ENCODE measurements at places on chromosomes 2 and 18. TPM values are rescaled to one million over a fixed set of nuclear protein-coding genes. Genes with fewer than 3 reads are reported as not detected.

The TTN gene
- total RNA-seq = 0.53 TPM

The CD8A gene
- 0.34 TPM for total RNA-seq

GRCh38 chr2:161030260-161031063, 129.8 kb upstream of the TANK start:
- no peak for DNase-seq

The ILKAP gene
- 24.7 TPM for total RNA-seq

- no peak for DNase-seq
These were observed 87.0 kb downstream of the ST6GAL2 start for GRCh38 chr2:106798826-106799552.

The FAM124B gene
- 0.15 TPM for total RNA-seq

The ALLC gene
- total RNA-seq = not detected

- DNase-seq = no peak
These were observed 34.2 kb upstream of the SPATS2L start for GRCh38 chr2:200272320-200272719.

GRCh38 chr2:86396291-86396785, 44.8 kb upstream of the KDM3A start:
- peak; percentile 34 for DNase-seq

The DSG1 gene
- total RNA-seq = not detected

GRCh38 chr18:79379931-79380815, 15.6 kb upstream of the NFATC1 start:
- DNase-seq = no peak

The LONRF2 gene
- 0.37 TPM for total RNA-seq

DNA sequence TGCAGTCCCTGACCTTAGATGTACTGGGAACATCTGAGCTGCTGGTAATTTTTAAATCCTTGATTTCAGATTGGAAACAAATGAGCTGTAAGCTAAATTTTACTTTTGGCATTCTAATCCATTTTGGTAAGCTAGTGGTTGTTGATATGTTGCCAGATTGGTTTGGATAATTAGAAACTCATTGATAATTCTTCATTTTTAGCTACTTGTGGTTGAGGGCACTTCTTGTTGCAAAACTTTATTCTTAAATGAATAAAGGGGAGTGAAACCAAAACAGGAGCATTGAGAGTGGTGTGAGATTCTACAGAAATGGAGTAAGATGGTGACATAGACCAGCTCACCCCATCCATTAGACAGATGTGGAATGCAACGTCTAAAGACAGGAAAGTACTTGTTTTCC, 64.5 kb downstream of the ITGB1BP1 start:
- DNase-seq = no peak

DNA sequence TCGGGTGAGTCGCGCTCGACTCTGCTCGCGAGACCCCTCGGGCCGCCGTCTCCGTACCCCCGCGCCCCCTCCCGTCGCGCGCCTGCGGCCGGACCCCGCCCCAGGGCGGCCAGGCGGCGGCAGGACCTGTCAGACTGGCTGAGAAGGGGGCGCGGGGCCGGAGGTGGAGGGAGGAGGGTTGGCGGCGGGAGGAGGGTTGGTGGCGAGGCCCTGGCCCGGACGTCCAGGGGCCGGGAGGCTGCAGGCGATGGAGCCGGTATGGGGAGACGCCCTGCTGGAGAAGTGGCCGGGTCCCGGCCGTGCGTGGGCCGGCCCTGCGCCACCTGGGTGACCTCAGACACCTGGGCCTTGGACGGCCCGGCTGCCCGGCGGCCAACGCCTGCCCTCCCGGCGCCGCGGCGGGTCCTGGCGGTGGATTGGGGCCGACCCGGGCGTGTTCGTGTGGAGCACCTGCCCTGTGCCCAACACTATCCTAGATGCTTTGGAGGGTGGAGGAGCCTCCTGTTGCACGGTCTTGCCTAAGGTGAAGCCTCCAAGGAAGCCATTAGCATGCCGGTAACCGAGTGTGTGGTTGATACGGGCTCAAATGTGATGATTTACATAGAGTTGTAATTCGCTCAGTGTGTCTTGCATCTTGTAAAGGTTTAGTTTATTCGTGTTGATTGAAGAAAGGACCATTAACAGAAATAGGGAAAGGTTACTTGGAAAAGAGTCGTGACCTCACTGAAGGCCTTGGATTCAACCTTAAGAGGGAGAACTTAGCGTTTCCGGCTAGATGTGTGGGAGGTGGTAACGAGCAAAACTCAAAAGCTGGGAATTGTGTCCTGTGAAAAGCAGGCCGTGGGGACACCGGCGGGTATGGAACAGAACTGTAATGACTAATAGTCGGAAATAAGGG, 550 bp downstream of the MYL12B start:
- DNase-seq = no peak

- DNase-seq = no peak
These were observed 221.9 kb upstream of the CELF4 start for GRCh38 chr18:37787452-37787851.

The ODC1 gene
- total RNA-seq = 437 TPM

The IL1RN gene
- total RNA-seq = not detected

DNA sequence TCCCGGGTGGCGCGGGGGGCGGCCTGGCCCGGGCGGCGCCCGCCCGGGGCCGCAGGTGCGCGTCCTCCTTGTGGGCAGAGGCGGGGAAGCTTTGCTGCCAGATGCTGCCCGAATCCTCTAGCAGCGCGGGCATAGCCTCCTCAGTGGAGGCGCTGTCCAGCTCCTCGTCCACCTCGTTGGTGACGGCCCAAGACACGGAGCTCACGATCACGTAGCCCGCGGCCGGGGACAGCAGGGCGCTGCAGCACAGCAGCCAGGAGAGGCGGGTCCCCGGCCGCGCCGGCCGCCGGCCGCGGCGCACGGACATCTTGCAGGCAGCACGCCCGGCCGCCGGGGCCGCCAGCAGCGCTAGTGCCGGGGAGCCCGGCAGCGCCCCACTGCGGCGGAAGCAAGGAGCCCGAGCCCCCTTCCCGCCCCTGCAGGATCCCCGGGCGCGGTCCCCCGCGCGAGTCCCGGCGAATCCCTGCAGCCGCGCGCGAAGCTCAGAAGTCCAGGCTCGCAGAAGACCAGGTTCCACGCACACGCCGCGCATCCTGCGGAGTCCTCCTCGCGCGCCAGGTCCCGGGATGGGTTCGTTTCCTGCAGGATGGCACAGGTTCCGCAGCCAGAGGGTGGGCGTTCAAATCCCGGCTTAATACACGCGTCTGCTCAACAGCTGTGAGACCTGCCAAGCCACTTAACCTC, at the start of gene CREG2:
Gene CREG2 (minus strand): TSS at position 353 of the 684 bp plus-strand sequence. CDS start 46 bp downstream, at position 307.
- peak; percentile 91 for DNase-seq

DNA sequence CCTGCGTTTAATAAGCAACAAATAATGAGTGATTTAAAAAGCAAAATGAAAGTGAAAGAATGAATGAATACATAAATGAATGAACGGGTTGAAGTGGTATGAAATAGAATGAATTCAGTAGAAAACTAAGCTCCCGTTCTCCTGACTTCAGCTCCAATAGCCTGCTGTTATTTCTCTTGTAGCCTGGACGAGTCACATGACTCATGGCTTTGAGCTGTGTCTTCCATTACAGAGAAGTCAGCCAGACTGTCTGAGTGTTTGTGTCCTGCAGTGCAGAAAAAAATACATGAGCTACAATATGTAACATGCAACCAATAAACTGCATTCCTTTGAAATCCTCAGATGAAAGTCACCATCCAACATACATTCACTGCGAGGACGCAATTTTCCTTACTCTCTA, 21.2 kb downstream of the SCG2 start:
- DNase-seq = peak; percentile 12

DNA sequence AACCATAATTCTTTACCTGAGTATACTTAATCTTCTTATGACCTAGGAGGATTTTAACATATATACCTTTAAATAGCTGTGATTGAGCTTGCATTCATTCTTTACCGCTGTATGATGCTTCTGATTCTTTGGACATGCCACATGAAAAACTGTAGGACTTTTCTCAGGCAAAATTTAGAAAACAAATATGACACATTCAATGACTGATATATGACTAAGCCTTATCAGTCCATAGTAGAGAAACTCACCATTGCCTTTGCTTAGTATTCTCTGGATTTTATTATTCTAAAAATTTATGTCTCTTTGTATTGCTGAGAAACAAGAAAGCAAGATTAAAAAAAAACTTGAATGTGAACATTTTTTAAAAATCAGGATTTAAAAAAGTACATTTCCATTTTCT, 3.7 kb downstream of the FAM171B start:
- DNase-seq = no peak

DNA sequence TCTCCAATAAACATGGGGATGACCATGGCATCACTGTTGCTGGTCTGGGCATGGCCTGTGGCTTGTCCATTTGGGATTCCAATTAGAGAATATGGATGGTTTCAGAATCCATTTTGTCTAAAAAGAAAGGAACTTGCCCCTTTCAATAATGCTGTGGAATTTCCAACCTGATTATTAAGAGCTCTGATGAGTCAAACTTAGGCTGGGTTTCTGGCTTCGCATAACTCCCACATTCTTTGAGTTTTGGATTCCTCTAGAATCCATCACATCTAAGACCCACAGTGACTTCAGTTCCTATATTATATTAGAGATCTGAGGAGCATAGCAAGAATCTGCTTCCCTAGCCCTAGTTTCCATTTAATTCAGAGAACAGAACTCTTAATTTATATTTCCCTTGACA, 531.5 kb downstream of the TNS1 start:
- DNase-seq = no peak

The ADD2 gene
- total RNA-seq = 45.3 TPM

GRCh38 chr2:172447811-172448493, 20.6 kb downstream of the ITGA6 start:
- no peak for DNase-seq

The TRABD2A gene
- 1.7 TPM for total RNA-seq

- DNase-seq = no peak
These were observed 387.3 kb downstream of the CLIP4 start for GRCh38 chr2:29502460-29502911.

DNA sequence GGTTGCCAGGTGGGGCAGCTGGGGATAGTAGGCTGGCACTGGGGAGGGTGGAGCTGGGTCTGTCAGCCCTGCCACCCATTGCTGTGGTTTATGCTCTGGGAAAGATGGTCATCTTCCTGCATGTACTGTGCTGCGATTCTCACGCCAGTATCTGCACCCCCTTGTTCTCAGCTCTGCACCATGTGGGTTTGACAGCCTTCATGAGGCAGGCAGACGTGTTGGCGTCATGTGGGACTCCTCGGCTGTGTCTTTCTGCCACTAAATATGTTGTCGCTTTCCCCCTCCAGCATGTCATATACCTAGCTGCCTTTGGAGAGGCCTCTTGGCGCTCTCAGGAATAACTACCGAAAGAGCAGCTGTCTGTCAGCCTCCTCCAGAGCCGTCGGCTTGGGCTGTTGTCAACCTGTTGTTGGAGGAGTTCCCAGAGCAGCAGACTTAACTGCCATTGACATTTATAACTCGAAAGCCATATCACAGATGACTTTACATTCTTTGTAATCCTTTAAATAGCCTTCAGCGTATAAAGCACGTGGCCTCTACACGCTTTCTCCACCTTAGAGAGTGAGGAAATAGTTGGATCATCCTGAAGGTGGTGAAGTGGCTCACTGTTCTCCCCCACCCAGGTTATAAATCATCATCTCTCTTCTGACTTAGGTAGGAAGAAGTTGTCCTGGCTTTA, 80.4 kb upstream of the MGAT5 start:
- DNase-seq = no peak

GRCh38 chr2:12718711-12719399, 2.1 kb downstream of the TRIB2 start:
- DNase-seq = peak; percentile 88

The NEU2 gene
- not detected for total RNA-seq

The MFSD2B gene
- 0.40 TPM for total RNA-seq

The ABCG5 gene
- not detected for total RNA-seq

GRCh38 chr18:1777843-1778242, 793.5 kb downstream of the METTL4 start:
- no peak for DNase-seq

- DNase-seq = peak; percentile 10
These were observed 78.1 kb downstream of the TEX51 start for GRCh38 chr2:126976721-126977328.

The GALNT5 gene
- 0.03 TPM for total RNA-seq

DNA sequence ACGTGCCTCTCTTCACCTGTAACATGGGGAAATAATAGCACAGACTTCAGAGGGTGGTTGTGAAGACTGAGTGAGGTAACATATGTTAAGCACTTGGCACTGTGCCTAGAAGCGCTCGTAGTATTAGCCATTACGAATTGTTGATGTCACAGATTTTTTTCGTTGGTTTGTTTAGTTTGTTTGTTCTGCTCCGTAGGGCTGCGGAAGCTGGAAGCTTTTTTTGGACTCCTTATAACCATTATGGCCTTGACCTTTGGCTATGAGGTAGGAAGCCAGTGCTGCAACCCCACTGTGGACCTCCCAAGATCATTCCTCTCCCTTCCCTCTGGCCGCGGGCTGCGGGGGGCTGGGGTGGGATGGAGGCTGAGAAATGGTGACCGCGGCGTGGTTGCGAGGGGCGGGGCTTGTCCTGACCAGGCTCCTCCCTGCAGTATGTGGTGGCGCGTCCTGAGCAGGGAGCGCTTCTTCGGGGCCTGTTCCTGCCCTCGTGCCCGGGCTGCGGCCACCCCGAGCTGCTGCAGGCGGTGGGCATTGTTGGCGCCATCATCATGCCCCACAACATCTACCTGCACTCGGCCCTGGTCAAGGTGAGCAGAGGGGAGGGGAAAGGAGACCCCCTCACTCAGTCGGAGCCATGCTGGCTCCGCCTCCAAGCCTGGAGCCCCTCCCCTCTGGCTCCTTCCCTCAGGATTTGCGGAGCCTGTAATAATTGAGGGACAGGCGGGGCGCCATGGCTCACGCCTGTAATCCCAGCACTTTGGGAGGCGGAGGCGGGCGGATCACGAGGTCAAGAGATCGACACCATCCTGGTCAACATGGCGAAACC, 5.5 kb downstream of the SLC11A1 start:
- DNase-seq = peak; percentile 79

The PMAIP1 gene
- 3.1 TPM for total RNA-seq

DNA sequence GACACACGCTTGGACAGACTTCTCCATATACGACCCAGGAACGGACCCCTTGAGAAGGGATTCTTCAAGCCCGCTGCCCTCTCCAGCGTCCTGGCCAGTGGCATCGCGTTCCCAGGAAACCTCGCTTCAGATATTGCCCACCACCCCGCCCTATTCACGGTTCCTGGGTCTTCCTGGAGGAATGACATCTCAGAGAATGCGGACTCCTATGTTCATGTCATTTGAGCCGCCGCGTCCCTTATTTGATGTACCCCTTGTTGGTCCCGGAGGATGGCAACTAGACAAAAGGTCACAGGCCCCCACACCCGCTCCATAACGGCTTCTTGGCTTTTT, 588 bp upstream of the CCDC93 start:
- DNase-seq = peak; percentile 52

The APOB gene
- total RNA-seq = 0.34 TPM

The ABCB11 gene
- total RNA-seq = 0.09 TPM

The SOCS6 gene
- 30.3 TPM for total RNA-seq

GRCh38 chr2:96241900-96242611, 23.7 kb downstream of the TMEM127 start:
- no peak for DNase-seq

Data from neural progenitor cell (in vitro differentiated cells).